ENCODE measurements at places on chromosomes 5 and 9. TPM values are rescaled to one million over a fixed set of nuclear protein-coding genes. Genes with fewer than 3 reads are reported as not detected.

DNA sequence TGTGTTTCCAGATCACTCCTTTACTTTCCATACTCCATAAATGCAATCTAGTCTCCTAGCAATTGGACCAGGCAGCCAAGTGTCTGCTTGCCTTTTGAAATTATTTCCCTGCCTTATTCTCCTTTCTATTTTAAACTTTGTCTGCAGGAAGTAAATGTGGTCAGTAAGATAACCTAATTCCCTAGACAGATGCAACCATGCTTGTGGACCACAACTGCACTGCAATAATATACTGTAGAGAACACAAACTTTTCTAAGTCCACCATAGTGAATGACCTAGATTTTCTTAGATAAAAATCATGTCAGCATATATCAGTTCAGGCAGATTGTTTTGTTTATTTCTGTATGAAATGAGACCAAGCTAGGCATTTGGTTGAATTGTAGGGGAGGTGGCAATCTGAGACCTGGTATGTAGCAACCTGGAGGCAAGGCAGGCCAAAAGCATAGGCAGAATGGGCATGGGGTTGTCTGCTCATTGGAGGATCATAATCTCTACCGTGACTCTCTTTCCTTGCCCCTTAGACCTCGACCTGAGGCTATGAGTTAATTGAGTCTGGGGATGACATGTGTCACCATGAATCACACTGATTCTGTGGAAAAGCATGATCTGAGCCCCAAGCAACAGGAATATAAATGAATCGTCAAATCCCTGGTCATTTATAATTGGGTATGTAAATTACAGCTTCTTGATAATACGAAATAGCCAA lies 20.7 kb downstream of the ACTL7B start:
- DNase-seq: no peak

- no peak for DNase-seq
Measured at GRCh38 chr9:98135558-98135934, 16.5 kb upstream of the TRIM14 start.

- DNase-seq: no peak
Measured at GRCh38 chr9:98518556-98518955, 190.2 kb downstream of the GABBR2 start.

DNA sequence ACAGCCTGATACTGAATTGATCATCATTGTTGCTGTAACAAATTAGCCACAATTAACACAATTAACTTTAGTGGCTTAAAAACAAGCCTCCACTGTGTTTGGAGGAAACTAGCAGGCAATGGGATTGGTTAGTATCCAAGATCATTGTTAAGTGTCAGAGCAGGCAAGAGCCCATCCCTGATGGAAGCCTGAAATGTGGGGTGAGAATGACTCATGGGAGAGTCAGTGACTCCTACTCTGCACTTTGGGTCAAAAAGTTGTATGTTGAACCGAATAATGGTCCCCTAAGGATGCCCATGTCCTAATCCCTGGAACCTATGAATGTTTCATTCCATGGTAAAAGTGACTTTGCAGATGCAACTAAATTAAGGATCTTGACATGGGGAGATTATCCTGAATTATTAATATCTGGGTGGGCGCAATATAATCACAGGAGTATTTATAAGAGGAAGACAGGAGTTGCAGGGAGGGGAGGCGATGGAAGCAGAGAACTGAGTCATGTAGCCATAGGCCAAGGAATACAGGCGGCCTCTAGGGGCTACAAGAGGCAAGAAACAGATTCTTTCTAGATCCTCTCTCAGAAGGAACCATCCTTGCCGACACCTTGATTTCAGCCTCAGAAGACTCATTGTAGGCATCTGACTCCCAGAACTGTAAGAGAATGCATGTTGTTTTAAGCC lies 28.8 kb downstream of the ALG2 start:
- DNase-seq: peak; percentile 6

IL7R gene
- not detected for total RNA-seq

DNA sequence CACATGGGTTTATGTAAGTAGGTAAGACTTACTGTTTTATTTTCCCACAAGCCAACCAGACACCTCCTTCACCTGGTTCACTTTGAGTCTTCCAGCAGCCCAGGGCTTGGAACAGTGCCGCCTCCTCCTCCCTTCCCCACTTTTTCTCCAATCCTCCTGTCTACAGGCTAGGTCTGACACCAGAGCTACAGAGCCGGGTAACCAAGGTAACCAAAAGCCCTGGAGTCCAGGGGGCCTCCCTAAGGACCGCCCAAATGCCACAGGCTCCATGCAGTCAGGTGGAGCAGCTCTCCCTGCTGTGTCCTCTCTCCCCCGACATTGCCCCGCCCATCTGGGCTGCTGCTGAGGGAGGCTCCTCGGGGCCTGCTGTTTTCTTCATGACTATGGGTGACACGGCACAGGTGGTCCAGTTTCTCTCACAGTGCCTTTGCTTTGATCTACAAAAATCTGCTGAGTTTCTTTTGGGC lies 138.0 kb upstream of the EFNA5 start:
- DNase-seq: no peak

DNA sequence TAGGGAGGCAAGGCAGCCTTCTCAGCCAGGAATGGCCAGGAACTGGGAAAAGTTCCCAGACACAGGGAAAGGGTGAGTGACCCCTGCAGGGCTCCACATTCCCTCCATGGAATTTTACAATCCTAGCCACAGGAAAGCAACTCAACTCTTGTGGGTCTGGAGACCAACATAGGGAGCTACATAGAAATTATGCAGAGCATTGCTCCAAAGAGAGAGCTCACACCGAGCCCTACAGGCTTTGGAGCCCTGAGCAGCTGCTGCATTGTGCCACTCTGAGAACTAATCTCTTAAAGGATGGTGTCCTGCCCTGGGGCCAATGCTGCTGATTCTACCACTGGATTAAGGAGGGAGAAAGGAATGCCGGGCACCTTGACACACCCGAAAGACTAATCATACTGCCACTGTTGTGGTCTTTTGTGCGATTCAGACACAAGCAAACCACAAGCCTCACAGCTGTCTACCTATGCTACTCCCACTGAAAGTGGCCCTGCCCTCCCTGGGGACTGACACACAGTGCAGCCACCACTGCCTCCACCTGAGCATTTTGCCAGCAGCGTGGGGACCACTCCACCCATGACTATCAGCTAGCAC lies 1089.8 kb upstream of the NUDT12 start:
- DNase-seq: no peak

DNA sequence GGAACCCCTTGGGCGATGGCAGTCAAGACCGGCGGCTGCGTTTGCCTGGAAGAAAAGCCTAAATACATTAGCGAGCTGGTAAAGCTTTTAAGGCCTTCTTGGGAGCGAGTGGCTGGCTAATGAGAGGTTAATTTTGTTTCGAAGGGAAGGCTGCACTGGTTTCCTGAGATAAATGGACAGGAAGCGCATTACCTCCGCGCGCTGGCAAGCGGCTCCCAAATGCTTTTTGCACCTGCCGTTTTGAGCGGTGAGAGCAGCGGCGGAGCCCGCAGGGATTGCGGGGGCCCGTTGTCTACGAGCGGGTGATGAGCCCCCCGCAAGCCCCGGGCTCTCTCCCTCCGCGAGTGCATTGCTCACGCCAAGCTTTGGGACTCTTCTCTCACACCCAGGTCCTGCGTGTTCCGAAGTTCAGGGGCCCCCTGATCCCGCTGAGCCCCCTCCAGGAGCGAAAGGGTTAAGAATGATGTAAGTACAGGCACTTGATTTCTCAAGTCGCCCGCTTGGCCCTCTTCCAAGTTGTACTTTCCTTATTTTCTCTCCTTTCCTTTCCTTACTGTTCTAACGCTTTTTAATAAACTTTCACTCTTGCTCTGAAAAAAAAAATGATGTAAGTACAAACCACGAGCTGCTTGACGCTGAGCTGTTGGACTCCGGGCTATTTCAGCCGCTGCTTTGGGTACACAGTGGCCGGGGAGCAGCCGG lies 3.1 kb upstream of the RGMB start:
- peak; percentile 62 for DNase-seq

AGPAT2 gene
- total RNA-seq: 160 TPM

RFX3 gene
- total RNA-seq: 4.6 TPM

DNA sequence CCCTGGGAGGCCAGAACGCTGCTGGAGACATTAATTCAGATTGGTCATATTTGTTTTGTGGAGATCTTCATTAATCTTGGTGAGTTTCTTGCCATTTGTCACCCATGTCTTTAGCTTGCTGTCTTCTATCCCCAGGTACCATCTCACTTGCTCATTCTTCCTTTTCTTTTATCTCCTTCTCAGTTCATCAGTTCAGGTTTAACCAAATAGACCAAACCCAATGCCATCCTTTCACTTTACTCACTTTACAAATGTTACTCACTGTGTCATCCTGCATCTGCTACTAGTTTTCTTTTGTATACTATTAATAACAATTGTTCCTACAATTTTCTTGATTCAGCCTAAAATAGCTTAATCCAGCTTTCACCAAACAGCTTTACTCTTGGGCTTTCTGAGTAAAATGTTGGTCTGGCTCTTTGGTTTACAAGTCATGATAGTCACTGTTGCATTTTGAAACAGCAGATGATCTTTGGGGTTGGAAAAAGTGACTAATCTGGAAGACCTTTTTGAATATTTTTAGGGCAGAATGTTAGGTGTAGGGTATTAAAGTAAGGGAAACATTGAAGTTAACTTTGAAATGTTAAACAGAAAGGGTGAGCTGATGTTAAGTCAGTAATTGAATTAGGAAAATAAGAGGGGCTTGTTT lies 246.9 kb downstream of the ZSWIM6 start:
- DNase-seq: no peak

GRCh38 chr5:83095957-83096539 lies 18.7 kb downstream of the XRCC4 start:
- DNase-seq: peak; percentile 24

PCDHGA8 gene
- total RNA-seq: not detected

GPRIN1 gene
- 4.3 TPM for total RNA-seq

TRPM6 gene
- total RNA-seq: not detected

MARCHF11 gene
- not detected for total RNA-seq

DNA sequence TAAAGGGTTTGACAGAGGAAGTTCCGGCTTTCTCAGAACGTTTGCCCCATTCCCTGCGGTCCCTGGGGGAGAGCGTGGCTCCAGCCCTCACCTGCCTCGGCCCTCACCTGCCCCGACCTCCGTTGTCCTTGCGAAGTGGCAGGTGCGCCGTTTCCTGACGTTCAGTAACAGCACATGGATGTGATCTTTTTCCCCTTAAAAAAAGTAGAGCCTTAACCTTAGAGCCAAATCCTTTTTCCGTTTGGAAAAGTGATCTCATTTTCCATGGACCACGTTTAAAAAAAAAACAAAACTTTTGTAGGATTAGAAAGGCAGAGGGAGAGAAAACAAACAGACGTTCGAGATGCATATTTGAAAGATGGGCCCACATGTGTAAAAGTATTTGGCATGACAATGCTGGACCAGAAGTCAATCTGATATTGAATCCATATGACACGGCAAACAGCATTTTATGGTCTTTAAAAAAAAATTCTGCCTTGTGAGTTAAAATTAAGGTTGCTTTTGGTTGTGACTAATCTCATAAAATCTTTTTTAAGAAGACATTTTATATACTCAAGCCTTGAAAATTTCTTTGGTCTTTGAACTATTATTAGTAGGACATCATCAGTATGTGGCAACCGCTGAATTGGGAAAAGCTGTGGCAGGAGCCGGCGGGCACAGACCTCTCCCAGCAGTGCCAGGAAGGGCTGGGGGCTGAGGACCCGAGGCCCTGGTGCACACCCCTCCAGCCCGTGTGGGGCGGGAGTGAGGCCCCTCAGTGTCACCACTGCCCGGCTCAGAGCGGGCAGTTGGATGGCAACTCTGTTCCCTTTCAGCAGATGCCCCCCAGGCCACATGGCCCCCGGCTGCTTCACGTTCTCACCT lies 42.5 kb upstream of the EXOC3 start:
- no peak for DNase-seq
